Glomerular endothelial cell (primary cell): ENCODE measurements at places on chromosomes 16 and 17. TPM values are rescaled to one million over a fixed set of nuclear protein-coding genes. Genes with fewer than 3 reads are reported as not detected.

The GFAP gene
- total RNA-seq = not detected in 2 replicates

The CDR2L gene
- 40.7 and 63.5 TPM in 2 replicates for total RNA-seq

DNA sequence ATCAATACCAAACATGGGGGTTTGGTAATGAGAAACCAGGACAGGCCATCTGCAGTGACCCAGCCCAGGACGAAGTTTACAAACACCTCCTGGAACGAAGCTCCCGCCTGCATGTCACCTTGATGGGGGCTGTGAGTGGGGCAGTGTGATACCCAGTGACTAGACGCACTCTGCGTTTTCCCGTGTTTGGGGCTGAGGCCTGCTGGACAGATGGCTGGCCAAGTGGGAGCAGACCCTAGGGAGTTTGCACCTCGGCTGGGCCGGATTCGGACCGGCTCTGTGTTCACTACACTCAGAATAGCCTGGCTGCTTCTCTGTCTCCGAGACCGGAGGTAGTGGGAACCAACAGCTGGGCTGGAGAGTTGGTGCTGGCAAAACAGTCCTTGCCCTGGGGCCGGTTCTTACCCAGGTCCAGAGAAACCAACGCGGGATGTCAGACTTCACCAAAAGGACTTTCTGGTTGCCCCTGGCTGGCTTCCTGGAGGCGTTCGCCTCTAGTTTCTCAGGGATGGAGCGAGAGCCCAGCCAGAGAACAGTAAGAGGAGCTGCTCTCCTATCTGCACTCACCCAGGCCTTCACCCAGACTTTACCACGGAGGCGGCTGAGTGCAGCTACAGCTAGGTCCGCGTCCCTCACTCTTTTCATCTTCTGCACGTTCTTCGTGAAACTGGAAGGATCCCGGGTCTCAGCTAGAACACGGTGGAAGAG lies 20.4 kb downstream of the CARHSP1 start:
- DNase-seq = no peak

The C16orf74 gene
- total RNA-seq = 20.2 and 22.8 TPM in 2 replicates

The TOX3 gene
- total RNA-seq = 0.15 TPM in 1 of 2 replicates, not detected in the other

The APOBR gene
- total RNA-seq = not detected in 2 replicates

DNA sequence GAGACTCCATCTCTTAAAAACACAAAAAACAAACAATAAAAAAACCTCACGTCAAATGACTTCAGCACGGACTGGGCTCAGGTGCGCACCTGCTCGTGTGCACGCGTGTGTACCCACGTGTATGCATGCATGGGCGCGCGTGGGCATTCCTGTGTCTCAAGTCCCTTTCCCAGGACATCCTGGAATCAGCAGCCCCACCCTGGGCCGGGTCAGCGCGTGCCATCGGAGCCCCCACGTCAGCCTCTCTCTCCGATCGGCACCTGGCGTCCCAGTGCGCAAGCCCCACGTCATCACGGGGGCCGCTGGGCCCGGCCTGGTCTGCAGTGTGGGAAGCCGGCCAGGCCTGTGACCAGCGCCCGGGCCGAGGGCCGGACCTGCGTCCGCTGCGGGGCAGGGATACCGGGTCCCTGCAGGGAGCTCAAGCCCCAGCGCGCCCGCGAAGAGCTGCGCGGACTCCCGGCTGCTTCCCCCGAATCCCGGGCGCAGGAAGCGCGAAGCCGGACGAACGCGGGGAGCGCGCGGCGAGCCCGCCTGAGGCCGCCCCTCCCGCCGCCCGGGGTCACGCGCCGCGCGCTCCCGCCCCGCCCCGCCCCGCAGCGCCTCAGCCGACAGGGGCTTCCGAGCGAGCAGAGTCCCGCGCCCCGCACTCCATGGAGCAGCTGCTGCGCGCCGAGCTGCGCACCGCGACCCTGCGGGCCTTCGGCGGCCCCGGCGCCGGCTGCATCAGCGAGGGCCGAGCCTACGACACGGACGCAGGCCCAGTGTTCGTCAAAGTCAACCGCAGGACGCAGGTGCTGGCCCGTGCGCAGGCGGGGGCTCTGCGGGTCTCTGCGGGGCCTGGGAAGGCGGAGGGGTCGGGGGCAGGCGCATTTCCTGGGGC lies at the start of gene FN3K:
TSS of gene FN3K (plus strand) at position 629 of the 880 bp plus-strand sequence. CDS start at position 651, 22 bp downstream.
- DNase-seq = no peak

DNA sequence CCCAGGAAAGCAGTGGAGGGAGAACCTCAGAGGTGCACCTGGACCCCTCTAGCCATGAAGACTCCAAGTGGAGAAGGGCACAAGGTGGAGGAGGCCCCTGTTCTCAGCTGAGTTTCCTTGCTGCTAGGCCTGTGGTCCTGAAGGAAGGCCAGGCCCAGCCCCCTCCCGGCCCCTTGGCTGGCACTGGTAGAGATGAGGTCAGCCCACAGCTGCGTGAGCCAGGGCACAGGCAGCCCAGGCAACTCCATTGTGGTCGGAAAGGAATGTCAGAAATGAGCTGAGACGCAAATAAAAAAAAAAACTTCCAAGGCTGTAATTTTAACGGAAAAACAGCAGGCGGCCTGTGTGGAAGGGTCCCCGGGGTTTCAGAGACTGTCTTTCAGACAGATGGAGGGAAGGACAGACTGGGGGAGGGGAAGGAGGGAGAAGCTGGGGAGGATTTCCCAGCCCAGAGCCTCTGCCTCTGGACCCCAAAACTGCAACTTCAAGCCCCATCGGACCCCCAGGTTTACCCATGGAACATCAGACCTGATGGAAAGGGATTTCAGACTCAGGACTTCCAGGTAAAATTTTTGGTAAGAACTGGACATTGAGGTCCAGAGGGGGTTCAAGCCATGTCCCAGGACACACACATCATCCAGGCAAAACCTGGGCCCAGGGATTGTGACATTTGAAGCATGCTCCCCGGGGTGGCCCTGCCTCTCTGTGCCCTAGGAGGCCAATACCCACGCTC lies 25.6 kb upstream of the MRPS23 start:
- DNase-seq = peak; percentile 78

The MT1G gene
- total RNA-seq = not detected in 2 replicates

GRCh38 chr17:79104898-79105600 lies 30.4 kb downstream of the ENGASE start:
- no peak for DNase-seq

GRCh38 chr17:79991924-79992648 lies 43.6 kb downstream of the TBC1D16 start:
- DNase-seq = no peak

The PLLP gene
- total RNA-seq = 3.5 and 15.9 TPM in 2 replicates

DNA sequence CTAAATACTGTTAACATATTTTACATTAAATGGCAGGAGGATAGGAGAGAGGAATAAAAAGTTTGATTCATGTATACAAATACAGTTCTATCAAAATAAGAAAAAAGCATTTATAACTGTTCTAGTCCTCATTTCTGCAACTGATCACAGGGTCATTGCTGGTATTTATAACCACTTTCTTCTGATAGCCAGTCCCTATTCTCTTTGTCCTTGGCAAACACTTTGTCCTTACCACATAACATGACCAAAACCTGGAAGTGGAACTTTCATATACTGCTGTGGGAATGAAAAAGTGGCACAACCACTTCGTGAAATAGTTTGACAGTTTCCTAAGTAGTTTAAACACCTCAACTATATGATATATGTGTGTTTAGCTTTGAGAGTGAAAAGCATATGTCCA lies 83.3 kb downstream of the CDRT15 start:
- no peak for DNase-seq

- no peak for DNase-seq
These were observed 14.7 kb downstream of the CA7 start for GRCh38 chr16:66858740-66859396.

DNA sequence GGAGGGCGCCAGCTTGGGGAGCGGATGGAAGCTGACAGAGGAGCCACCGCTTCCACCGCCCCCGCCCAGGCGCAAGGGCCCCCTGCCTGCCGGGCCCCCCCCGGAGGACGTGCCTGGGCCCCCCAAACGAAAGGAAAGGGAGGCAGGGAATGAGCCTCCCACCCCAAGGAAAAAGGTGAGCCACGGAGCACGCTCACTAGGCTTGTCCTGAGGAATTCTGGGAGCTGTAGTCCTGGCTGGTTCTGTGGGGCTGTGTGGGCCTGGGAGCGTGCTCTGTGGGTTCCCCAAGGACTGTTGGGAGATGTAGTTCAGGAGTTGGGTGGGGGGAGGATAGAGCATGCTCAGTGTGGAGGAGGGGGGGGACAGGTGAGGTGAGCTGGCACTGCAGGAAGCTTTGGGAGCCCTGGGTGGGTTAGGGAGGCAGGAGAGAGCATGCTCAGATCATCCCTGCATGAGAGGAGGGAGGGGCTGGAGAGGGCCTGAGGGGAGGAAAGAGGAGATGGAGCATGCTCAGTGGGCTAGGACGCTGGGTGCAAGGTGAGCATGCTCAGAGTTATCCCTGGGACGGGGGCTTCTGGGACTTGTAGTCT lies 4.5 kb downstream of the FBXL19 start:
- no peak for DNase-seq

DNA sequence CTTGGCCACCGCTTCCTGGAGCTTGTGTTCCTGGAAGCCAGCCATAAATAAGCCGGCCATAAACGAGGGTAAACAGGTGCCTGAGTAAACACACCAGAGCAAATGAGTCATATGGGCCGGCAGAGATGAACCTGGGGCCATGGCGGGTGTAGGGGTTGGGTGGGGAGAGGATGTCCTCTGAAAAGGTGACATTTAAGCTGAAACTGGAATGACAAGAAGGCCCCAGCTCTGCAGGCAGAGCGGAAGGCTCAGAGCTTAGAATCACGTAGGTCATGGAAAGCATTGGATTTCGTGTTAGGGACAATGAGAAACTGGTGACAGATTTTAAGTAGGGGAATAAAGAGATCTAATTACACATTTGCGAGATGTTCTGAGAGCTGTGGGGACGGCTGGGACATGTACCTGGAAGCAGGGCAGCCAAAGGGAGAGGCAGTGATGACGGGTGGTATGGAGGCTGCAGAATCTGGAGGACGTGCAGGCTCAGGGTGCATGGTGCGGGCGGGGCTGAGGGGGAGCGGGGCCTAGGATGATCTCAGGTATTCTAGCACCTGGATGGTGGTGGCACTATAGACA lies 8.1 kb upstream of the DNASE1 start:
- DNase-seq = no peak

- DNase-seq = no peak
These were observed 34.9 kb downstream of the GTF3C1 start for GRCh38 chr16:27514806-27515205.

GRCh38 chr17:74380086-74380958 lies 13.0 kb downstream of the GPR142 start:
- DNase-seq = no peak

DNA sequence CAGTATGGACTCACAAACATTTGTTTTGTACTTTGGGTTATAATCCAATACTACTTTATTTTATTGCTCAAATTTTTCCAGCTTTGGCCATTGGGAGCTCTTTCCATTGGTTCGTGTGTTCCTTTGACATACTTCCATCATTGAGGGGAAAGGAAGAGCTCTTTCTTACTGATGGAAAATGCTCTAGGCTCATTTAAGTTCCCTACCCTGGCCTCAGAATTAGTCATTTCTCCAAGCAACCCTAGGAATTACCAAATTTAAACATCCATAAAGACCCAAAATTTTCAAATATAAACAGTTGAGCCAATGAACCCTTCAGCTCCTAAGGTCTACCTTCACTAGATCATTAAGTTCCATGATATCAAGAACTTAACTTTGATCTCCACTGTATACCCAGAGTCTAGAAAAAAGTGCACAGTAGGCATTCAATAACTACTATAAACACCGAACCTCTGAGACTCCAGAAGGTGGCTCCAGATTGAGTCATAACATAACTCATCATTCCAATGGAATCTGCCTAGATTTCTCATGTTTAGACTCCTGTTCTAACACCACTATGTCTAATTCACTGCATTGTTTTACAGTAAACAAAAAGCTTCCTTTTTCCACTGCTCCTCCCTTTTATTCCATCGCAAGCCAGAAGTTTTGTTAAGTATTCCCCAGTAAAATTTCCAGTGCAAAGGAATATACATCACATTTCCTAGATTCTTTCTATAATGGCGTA lies 39.0 kb downstream of the SMURF2 start:
- DNase-seq = peak; percentile 94

The SPEM2 gene
- total RNA-seq = not detected in 2 replicates

GRCh38 chr17:76840443-76840767 lies 27.8 kb upstream of the MGAT5B start:
- no peak for DNase-seq

DNA sequence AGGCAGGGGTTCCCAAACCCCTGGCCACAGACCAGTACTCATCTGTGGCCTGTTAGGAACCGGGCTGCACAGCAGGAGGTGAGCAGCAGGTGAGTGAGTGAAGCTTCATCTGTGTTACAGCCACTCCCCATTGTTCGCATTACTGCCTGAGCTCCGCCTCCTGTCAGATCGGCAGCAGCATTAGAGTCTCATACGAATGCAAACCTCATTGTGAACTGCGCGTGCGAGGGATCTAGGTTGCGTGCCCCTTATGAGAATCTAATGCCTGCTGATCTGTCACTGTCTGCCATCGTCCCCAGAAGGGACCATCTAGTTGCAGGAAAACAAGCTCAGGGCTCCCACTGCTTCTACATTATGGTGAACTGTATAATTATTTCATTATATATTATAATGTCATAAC lies 25.1 kb upstream of the RMI2 start:
- DNase-seq = no peak

DNA sequence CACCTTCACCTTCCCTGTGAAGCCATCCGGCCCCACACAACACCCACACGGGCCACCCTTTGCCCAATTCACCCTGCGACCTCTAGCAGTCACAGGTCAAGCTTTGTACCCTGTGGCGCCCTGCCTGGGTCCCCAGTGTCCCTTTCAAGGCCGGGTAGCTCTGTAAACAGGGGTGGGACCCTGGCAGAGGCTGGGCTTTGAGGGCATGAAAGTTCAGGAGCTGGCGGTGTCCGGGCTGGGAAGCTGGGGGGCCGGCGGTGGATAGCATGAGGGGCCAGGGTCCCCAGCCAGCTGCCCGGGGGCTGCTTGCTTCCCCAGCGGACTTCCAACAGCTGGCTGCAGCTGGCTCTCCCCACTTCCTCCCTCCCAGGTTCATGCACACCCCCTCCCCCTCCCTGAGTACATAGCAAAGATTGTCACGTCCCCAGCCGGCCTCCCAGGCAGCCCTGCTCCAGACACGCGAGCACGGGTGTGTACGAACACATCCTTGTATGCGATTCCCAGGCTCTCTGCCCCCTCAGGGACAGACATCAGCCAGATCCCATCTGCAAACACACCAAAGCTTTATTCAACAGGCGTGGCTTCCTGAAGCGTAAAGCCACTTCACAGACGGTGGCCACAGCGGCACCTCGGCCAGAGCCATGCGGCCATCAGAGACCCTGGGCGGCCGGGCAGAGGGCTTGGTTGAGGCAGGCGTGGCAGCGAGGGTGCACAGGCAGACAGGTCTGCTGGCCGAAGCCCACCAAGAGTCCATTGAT lies 8.2 kb downstream of the NTHL1 start:
- DNase-seq = no peak

- DNase-seq = no peak
These were observed 224.2 kb downstream of the ENGASE start for GRCh38 chr17:79298799-79299198.

DNA sequence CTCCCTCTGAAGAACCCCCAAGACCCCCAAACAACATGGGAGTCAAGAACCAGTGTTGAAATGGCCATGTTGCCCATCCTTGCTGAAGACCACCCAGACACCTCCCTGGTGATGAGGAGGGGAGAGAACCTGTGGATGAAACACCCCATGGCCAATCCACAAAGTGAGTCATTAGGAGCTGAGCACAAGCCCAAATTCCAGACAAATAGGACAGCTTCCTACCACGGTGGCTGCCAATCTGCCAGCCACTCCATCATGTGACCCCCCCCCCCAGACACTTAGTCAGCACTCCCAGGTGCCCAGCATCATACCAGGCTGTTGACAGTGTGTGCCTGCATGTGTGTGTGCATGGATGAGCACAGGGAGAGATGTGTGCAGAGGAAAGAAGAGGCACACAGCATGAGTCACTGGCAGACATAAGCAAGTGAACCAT lies 26.4 kb upstream of the RPL38 start:
- DNase-seq = no peak

- DNase-seq = no peak
These were observed 721 bp upstream of the BEAN1 start for GRCh38 chr16:66426112-66427035.

GRCh38 chr17:77783991-77784820 lies 174.3 kb upstream of the TNRC6C start:
- no peak for DNase-seq
